Activated naive CD8-positive, alpha-beta T cell treated with anti-CD3 and anti-CD28 coated beads, Interleukin-2, amount 50 U/mL, for 24 hours (primary cell): ENCODE measurements at places on chromosomes 4 and X.

- DNase-seq = no peak
Measured at GRCh38 chrX:47452112-47452511, 30.9 kb downstream of the ZNF41 start.

GRCh38 chrX:134712272-134712671 lies 54.0 kb upstream of the PLAC1 start:
- DNase-seq = no peak

- no peak for DNase-seq
Measured at GRCh38 chr4:116544946-116545345, 540.4 kb downstream of the TRAM1L1 start.

- DNase-seq = no peak
Measured at GRCh38 chr4:11503166-11503565, 74.5 kb upstream of the HS3ST1 start.

- DNase-seq = no peak
Measured at GRCh38 chrX:13473442-13474163, 95.8 kb upstream of the EGFL6 start.

GRCh38 chr4:118981171-118981838 lies 92.7 kb downstream of the SYNPO2 start:
- DNase-seq = no peak

DNA sequence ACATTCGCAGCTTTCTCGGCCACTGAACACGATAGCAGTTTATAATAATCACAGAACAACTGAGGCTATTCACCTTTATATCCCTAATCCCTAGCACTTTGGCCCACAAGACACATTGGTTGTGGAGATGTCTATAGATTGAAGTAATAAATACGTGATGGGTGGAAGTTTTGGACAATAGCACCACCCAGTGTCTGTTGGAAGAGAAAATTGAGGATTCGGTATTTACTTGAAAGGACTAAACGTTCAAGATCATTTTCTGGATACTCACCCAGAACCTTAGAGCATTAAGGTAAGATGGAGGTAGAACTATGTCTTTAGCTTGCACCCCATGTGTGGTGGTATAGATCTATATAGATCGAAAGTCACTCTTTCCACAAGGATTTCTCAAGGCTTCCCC lies 787 bp upstream of the TMSB15A start:
- no peak for DNase-seq

GRCh38 chr4:90027565-90027964 lies 99.6 kb upstream of the CCSER1 start:
- no peak for DNase-seq

DNA sequence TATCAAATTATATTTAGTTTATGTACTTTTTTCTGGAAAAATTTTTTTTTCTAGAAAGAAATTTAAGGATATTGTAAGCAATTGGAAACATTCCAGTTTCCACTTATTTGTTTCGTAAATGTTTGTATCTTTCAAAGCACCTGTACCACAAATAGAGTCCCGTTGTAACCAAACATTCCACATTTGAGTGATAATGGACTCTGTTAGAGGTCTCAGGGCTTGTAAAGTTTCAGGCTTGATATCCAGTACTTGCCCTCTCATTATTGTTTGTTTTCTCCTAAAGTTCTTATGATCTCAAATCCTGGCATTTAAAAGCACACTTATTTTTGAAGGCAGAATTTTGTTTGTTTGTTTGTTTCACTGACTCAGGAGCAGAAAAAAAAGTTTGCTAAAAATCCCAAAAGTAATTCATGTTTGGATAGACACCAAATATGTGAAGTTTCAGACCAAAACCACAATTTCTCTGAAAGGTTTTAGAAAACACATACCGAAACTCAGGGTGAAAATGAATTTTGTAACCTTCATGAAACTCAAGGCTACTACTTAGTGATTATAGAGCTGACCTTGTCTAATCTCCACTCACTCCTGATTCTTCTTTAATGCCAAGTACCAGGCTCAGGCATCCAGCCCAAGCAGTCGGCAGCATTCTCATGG lies 5.7 kb upstream of the TMEM192 start:
- no peak for DNase-seq

DNA sequence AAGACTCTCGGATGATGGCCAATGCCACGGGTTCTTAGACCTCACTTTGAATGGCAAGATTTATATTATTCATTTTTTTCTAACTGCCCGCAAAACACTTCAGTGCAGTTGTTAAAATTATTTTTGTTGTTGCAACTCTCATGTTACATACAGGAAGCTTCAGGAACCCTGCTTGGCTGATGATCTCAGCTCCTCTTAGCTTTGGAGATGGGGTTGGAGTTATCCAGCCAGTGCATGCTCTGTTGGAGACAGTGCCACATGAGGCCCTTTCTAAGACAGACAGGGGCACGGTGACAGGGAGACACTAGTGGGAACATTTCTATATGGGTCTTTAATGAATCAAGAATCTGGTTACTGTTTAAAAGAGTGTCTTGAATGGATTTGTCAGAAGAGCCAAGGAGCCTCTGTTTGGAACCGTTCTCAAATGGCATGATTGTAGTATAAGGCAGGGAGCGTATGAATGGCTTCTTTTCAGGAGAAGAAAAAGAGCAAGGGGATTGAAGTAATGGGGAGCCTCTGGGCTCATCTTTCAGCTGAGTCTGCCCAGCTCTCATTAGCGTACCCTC lies 61.9 kb upstream of the ENPP6 start:
- no peak for DNase-seq

GRCh38 chr4:140781596-140781995 lies 25.4 kb upstream of the TBC1D9 start:
- DNase-seq = no peak

- no peak for DNase-seq
Measured at GRCh38 chrX:23662187-23662586, 5.1 kb upstream of the PRDX4 start.

GRCh38 chrX:11239230-11239629 lies 54.0 kb upstream of the AMELX start:
- DNase-seq = no peak

DNA sequence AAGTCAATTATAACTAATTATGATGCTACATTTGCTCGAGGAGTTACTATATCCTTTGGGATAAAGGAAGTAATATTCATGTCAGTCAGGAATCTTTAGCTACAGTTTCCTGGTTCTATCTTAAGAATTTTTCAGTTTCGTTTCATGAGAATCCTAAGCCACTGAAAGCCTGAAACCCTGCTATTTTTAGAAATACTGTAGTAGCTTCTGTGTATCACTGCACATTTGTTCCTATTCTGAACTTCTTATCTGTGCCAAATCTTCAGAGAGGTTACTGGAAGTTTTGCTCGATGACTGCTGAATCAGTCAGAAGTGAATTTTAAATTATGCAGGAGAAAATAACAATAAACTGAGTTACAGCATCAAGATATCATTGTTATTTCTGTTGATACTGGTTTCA lies 249.2 kb downstream of the TENM3 start:
- DNase-seq = no peak

DNA sequence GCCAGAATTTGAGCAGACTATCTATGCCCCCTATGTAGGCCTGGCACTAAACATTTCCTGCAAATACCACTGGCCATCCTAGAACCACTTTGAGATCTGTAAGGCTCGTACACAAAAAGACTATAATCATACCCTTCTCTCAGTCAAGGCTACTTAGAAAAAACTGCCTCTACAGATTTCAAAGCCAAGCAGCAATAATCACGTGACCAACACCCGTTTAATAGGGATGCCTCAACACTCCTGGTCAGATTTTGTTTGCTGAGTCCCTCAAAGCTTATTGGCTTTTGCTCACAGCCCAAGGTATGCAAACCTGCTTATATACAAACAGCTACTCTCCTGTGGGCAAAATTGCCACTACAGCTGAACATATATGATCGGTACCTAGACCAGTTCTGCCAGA lies 897 bp downstream of the COX7B2 start:
- DNase-seq = no peak

DNA sequence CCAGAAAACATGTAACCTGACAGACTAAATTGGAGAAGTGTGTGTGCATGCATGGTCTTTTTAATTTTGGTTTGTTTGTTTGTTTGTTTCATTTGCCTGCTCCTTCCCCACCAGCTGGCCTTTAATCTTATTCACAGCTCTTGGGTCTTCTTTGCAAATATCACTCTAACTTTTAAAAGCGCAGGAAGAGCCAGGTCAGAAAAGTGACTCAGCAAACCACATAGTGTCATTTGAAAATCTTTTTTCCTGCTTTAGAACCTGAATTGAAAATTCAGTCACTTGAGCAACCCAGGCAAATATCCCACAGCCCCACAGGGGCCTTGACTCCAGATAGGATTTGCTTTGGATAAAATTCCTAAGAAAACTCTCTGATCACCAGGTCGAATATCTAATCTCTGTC lies 4.6 kb downstream of the TMEM255A start:
- no peak for DNase-seq

DNA sequence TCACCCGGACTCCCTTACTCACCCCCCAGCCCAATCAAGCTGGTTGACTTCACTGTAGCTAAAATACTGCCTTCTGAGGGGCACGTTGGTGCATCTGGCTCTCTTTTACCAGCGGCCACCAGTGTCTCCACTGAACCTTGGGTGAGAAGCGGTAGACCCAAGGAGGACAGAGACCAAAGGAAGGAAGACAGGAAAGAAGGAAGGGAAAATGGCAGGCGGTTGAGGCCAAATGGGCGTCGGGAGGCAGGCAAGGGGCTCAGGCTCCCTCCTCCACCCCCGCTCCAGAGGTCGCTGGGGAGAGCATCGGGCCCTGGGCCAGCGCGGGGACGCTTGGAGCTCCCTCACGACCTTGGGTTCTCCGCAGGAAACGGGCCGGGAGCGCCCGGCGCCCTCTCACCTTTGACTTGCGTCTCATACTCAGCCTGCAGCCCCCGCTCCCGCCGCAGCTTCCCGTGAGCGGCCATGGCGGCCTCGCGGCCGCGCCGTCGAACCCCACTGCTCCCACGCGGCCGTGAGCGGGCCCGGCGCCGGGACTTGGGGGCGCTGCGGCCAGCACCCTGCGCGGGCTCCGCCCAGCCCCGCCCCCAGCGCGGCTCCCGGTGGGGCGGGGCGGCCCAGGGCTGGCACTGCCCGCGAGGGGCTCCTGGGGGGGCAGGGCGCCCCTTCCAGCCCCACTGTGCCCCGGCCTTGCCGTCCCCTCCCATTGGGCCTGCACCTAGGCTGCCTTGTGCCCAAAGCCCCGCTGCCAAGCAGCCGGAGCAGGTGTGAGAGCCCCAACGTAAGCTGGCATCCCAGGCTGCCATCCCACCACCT lies at the start of gene ARHGAP4:
Gene ARHGAP4, minus strand, starts transcription at position 526 of the 813 bp plus-strand sequence. Its CDS starts 62 bp downstream, at position 464.
- DNase-seq = peak; percentile 60
